ENCODE measurements at places on chromosomes 5 and 9.

- DNase-seq, result no peak
Measured at GRCh38 chr5:71719063-71719964, at the start of gene CARTPT. Gene CARTPT (plus strand): TSS chr5:71719275. CDS start chr5:71719294, 19 bp downstream.

- DNase-seq, result no peak
Measured at GRCh38 chr9:3433754-3434153, 92.0 kb downstream of the RFX3 start.

DNA sequence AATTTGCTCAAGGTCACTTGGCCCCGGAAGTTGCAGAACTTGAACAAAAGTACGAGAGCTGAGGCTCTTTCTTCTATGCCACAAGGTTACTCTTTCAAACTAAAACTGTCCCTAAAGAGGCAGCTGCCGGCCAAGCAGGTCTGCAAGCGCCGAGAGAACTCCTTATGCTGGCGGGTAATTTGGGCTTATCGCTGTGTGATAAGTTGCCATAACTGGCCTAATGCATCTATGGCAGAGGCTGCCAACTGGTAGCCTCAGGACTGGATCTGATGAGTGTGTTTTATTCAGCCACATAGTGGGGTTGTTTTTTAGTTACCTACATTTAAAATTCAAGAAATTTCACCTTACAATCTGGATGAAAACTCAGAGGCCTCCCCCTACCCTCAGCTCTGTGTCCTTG lies 68.1 kb upstream of the SPOCK1 start:
- no peak for DNase-seq

GRCh38 chr9:87910821-87911220 lies 6.9 kb upstream of the SPATA31C1 start:
- DNase-seq, result no peak

DNA sequence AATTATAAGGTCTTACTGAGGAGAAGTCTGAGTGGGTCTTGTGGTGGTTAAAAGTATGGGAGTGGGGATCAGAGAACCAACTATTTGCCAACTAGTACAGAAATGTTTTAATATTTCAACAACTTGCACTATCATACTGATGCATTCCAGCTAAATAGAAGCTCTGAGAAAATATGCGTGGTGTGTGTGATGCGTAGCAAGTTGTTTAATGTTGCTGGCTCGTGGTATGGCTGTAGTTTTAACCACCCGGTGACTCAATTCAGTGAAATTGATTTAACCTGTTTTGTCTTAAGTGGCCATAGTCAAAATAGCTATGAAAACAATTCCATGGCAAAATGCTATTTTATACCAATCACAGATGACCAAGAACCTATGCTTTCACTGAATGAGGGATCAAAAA lies 176.5 kb upstream of the SLC24A2 start:
- DNase-seq, result no peak

DNA sequence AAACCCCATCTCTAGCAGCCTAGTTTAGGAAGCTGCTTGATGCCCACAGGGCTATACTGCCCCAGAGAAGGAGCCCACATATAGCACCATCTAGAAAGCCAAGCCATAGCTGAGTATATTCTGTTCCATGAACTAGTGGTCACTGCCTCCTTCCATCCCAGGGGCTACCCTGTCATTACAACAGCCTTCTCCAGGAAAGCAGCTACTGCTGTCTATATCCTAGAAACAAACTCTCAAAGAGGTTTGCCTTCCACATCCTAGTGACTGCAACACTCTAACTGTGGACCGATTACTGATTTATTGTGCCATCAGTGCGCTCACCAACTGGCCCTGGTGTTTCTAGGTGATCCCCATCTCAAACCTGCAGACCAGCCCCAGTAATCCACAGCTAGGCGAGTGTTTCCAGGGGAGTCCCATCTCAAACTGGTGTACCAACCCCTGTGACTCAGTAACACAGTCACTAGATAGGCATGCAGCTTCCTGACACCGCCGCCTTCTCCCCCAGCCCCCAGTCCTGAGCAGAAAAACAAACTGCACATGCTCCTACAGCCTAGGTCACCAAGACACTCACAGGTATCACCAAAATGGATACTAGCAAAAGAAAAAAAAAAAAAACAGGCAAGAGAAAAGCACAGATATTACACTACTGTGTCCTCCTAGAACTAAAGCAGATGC lies 14.8 kb downstream of the SPTLC1 start:
- DNase-seq, result no peak

DNA sequence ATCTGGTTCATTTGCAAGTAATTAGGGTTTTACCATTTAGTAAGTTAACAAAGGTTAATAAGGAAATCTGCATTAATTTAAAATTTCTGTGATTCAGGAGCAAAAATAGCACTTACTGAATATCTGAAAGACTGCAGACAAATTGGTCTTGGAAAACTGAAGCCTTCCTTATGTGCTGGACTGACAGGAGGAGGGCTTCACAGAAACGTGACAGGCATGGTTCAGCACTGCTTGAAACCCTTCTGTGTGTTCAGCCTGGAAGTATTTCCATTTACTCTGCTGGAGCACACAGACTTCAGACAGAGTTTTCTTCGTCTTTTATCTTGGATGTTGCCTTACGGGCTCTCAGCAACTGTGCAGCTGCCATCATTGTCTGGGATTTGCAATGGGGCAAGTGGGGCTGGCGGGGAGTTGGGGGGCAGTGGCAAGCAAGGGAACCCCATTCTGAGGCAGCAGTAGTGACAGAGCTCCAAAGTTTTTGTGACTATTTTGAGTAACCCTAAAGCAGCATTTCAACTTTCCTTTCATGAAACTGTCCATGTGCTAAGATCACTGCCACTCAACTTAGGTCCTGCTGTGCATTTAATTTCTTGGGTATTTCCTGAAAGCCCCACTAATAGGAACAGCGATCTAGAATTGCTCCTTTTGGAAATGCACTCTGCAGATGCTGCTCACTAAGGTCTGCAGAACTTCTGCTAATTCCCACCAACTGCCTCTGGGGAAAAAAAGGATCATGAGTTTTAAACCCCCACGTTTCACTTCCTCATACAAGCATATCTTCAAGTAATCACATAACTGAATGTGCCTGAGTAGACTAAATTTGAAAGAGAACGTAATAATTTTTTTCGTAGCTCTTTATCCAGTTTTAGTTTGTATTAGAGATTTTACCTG lies 56.6 kb downstream of the KCNN2 start:
- no peak for DNase-seq

DNA sequence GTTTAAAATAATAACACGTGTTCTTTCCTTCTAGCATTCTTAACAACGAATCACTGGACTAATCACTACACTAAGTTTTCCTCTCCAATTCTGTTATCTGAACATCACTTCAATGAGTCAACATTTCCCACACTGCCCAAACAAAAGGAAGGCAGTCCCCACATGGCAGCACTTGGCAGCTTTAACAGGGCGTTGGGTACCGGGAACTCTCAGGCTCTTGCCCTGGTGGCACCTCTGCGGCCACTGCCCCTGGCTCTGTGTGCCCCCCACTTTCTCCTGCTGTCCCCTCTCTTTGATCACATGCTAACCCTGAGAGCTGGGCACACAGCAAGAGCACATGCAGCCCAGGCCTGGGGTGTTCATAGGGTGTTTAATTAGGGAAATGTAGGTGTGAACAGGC lies 15.7 kb downstream of the SLC6A3 start:
- no peak for DNase-seq

DNA sequence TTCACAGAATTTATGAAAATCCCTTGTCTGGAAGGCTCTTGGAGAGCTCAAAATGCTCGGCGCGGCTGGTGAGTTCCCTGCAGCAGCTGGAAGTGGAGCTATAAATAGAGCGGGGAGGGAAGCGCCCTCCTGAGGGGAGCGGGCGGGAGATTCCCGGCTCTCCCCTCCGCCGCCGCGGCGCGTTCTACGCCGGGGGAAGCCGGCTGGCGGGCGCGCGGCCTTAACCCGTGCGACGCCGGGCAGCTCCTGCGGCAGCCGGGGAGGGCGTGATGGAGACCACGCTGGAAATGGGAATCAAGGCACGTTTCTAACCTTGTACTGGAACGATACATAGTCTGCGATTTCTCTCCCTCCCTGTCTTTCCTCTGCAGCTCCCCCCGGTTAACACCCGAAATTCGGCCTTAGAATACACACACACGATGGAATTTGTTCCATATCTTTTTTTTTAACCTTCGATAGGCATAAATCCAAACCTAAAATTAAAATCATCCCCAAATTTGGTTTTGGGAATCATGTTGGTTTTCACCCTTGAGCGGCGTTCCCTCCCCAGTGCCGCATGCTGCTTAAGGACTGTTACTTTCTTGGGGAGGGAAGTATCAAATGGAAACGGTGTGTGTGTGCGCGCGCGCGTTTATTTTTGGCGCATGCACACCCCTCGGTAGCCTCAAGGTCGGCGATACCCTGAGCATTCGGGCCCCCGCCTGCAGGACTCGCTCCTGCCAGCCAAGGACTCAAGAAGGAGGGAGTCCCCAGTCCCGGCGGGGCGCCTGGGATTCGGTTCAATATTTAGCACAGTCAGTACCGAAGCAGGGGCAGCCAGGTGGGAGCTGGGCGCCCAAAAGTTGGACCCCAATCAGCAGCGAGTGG lies 306.3 kb upstream of the KCNN2 start:
- DNase-seq, result no peak

- no peak for DNase-seq
Measured at GRCh38 chr5:96149546-96149945, 187.9 kb upstream of the ELL2 start.

DNA sequence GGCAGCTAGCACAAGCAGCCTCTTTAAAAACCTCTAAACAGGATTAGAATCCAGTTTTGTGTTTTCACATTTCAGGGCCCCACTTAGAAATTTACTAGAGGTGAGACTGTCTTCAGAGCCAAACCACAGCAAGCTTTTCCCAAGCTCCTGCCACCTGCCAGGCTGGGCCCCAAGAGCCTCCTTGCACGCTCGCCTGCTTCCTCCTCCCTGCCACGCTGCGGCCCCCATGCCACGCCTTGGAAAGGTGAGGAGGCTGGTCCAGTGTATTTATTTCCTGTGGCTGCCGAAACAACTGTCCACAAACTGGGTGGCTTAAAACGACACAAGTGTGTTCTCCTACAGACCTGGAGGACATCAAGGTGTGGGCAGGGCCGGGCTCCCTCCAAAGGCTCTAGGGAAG lies 43.4 kb downstream of the NKX2-5 start:
- no peak for DNase-seq

GRCh38 chr9:3858961-3859360 lies 333.2 kb upstream of the RFX3 start:
- DNase-seq, result no peak

GRCh38 chr5:143601917-143602333 lies 198.4 kb upstream of the NR3C1 start:
- DNase-seq, result no peak

DNA sequence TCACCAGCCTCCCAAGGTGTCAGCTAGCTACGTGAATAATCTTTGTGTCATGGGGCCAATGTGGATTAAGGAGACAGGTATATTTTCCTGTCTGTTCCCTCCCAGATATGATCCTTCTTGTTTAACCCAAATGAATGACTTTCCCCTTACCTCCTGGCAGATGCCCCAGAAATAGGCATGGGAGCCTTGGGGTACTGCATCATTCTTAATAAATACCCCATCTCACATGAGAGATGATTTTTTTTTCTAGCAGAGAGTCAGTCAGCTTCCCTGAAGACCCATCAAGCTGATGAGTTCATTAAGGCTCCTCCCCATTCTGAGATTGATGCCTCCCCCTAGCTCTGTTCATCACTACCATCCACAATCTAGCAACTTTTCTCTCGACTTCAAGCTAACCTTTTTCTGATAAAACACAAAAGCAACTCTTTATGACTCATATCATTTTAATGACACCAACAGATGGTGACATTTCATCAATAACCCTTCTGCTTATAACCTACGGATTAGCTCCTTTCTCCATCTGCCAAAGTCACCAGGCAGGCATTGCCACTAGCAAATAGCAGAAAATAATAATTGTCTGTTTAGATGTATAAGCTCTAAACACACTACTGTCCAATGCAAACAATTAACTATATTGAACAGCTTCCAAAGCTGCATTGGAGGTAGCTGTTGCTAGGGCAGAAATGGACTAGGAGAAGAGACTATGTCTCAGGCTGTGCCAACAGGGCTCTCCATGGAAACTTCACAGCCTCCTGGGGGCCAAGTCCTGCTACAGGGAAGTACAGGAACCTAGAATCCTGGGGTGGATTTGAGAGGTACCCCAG lies 143.7 kb downstream of the ACER2 start:
- no peak for DNase-seq

DNA sequence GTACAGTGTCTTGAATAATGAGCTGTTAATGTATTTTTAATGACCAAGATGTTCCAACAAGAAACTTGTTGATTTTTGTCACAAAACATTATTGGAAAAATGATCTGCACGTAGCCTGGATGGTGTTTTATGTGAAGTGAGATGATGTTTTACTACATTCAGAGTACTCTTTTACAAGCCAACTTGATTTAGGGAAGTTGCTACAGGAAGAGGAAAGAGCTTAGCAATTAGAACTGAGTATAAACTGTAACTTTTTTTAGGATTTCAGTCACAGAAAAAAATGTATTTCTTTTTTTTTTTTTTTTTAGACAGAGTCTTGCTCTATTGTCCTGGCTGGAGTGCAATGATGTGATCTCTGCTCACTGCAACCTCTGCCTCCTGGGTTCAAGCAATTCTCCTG lies 113.6 kb upstream of the ADRA1B start:
- DNase-seq, result no peak

DNA sequence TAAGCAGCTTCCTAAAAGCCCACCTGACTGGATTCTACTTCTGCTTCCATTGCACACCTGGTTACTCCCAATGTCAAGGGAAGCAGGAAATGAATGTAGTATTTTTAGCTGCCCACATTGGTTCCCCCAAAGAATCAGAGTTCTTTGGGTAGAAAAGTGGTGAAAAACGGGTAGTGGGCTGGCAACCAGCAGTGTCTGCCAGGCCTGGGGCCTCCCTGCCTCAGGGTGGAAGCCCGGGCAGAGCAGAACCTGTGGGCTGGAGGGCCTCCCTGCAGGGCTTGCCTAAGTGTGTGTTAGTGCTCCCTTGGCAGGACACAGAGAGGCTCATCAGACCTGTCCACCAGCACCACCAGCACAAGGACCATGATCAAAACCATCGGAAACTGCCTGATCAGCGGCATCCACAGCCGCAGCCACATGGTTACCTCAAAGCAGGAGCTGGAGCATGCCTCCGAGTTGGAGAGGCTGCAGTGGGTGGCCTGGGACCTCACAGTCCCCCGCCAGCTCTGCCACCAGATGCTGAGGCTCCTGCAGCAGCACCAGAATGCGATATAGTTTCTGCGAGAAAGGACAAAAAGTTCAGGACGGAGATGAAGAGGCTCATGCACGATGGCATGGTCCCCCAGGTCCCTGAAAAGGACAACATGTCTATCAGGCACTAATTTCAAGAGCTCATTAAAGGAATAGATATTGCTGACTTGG lies 72.2 kb downstream of the PTPDC1 start:
- DNase-seq, result no peak

All from stimulated activated CD4-positive, alpha-beta T cell treated with anti-CD3 and anti-CD28 coated beads, Interleukin-1b, Interleukin-23, amount 100 ng/mL, for 1 hour (primary cell).